WTC11 (cell line): ENCODE measurements at places on chromosomes 12 and 14.
A peak's percentile ranks its signal among the peaks of the same experiment; 100 is the strongest.

GRCh38 chr12:28191051-28192048 lies 1.1 kb downstream of the CCDC91 start:
- no peak for DNase-seq

GRCh38 chr12:68113644-68114043 lies 45.9 kb downstream of the IFNG start:
- DNase-seq: peak; percentile 69

- no peak for DNase-seq
Measured at GRCh38 chr12:62694632-62695031, 228.0 kb downstream of the MON2 start.

DNA sequence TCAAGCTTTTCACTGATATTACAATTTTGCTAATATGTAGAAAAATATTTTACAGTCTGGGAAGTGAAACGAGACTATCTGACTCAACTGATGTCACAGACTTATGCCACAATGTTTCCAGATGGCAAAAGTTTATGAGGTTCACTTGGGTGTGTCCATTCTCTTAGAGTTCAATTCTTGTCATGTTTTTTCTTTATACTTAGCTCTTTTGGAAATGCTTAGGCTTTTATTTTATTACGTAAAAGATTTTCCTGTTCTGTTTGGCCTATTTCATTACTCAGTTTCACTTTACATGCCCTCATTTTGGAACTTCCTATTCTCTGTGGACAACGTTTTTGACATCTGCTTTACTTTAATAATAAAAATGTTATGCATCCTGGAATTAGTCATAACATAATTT lies 2.1 kb upstream of the PDZRN4 start:
- DNase-seq: no peak

GRCh38 chr12:24197532-24197931 lies 248.1 kb upstream of the SOX5 start:
- DNase-seq: no peak

DNA sequence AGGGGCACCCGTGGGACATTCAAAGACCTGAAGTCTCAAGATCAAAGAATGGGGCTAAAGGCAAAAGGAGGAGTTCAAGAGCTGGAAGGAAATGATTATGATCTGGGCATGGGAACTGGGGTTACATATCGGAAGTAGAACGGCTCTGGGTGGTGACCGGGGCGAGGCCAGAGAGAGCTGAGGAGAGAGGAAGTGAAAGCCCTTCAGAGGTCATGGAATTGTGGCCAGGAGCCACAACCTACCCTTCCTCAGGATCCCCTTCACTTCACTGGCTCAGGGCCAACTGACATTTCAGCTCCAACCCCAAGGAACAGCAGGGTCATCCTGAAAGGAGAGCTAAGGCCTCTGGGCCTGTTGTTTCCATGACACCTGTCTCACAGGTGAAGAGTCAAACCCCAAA lies 57.8 kb downstream of the GALNT16 start:
- no peak for DNase-seq

DNA sequence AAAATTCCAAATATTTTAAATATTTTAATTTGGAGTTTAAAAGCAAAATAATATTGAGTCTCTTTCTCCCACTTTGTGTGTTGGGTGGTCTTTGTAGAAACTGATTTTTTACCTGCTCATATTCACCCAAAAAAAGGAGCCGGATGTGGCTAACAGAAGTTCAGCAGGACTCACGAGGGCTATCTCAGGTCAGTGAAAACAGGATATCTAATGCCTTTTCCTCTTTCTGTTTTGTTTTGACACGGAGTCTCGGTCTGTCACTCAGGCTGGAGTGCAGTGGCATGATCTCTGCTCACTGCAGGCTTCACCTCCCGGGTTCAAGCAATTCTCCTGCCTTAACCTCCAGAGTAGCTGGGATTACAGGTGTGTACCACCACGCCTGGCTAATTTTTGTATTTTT lies 30.8 kb downstream of the COA8 start:
- DNase-seq: no peak

GRCh38 chr12:94240171-94240570 lies 91.8 kb downstream of the PLXNC1 start:
- DNase-seq: no peak
